ENCODE measurements at places on chromosomes 2 and 18.

DNA sequence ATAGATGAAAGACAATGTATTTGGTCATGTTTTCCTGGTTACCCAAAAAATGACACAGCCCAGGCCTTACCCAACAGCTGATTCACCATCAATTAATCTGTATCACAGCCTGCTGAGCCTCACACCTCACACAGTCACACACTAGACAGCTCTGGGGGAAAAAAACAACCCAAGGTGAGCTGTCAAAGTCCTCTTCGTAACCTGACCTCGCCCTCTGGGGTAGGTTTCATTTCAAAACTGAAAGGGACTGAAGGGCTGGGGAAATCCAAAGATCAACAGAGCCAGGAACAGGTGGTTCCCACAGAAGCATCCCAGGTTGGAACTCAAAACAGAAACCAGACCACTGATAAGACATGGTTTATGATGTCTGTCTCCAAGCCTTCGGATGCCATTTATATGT is 18.2 kb upstream of the PCBP1 start:
- DNase-seq: peak; percentile 42

GRCh38 chr18:7733642-7734041 is 166.5 kb downstream of the PTPRM start:
- no peak for DNase-seq

- no peak for DNase-seq
Observed at GRCh38 chr2:99715956-99716355, 226.1 kb upstream of the REV1 start.

DNA sequence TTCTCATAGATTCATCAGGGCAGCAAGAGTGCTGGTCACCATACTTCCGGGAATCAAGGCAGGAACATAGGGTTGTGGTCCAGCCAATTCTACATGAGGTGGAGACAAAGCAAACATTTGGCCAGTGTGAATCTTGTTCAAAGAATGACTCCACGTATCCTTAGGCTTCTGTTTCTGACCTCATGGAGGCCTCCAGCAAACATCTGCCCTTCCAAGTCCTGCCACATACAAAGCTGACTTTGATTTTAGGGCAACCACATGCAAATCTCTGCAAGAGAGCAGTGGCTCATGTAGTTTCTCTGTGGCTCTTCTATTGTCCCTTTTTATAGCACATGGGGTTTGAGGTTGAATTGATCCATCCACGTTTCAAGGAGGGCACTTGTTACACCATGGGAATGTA is 132.1 kb upstream of the MMADHC start:
- no peak for DNase-seq

DNA sequence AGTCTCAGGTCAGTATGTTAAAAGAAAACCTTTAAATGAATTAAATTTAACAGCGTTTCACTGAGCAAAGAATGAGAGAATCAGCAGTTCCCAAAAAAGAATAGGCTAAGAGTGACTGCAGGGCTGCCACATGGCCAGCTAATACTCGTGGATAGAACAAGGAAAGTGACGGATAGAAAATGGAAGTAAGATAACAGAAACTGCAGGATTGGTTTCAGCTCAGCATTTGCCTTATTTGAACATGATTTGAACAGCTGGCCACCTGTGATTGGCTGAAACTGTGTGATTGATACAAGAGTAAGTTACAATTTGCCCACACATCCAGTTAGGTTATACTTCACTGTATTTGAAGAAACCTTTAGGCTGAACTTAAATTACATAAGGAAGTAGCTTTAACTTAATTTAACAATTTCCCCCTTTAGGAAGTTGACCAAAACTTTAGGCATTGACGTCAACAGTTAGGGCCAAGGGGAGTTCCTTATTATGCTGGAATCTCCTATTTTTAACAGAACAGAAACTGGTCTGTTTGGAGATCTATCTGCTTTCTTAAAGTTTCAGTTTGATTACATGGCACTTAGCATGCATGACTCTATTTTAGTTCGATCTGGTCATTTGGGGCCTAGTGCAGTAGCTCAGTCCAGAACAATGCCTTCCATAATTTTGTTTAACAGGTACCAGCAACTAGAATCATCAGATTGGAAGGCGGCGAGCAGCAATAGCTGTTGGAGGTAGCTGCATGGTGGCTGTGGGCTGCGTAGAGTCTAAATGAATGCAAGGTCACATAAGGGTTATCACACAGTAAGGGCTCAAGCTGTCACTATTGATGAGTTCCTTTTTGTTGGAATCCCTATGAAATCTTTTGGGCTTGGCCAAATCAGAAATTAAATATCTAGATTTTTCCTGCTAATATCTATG is 143.4 kb downstream of the TRIM43 start:
- DNase-seq: no peak

- DNase-seq: no peak
Observed at GRCh38 chr2:99933894-99934650, 208.3 kb downstream of the AFF3 start.

DNA sequence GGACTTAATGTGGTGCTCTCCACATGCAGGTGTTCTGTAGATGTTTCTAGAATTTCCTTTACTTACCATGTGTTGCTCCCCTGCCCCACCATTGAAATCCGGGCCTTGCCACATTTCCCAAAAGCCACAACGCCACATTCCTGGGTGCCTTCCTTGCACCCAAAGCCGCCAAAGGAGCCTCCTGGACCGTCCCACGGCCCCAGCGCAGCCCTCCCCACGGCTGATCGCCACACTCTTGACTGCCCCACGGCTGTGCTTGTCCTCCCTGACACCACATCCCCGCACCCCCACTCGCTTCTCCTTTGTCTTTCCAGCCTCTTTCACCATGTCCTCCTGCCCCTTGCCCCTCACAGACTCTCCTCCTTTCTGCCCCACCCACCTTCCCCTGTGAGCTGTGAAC is 40.2 kb upstream of the CHMP1B start:
- no peak for DNase-seq

DNA sequence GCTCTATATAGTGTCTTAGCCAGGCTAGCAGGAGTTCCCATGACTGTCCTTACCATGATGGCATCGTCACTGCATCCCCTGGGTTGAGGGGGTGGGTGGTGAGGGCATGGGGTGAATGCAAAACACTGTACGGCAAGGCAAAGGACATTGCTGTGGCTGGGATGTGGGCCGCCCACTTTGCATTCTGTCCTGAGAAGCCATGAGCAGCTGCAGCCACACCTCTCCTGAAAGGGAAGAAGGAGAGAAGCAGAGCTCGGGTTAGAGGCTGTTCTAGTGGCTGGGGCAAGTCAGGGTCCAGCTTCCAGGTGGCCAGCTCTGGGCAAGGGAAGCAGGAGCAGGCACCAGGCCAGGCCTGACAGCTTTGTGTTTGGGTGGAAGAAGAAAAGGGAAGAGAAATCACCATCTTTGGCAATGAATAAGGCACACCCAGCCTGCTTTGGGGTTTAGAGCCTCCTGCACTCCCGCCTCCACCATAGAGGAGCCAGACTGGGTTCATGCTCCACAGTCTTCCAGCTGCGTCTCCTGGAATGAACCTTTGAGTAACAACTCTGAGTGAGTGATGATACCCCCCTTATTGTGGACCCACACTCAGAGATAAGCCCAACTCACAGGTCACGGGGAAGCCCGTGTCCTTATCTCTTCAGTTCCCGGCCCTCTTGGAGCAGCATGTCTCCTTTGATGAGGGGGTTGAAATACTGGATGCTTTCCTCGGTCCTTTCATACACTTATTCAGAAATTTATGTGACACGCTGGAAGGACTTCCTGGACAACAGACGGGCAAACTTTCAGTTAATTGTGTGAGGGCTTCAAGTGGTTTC is 63.4 kb downstream of the INPP4A start:
- DNase-seq: no peak

GRCh38 chr18:46343931-46344372 is 239.8 kb downstream of the HAUS1 start:
- no peak for DNase-seq

DNA sequence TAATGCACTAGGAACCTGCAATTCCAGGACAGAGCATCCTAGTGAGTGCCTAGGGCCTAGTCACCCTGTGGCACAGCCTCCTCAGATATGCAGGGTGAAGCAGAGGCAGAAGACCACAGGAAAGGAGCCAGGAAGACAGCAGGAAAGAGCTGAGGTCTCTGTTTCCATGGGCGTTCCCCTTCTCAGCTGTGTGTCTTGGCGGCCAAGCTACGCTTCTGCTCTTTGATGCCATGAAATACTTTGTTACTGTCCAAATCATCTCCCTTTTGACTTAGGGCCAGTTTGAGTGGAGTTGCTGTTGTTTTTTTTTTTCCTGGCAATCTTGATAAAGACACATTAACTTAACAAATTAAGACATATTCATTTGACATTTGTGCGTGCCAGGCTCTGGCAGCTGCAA is 67.3 kb downstream of the APOB start:
- DNase-seq: no peak

DNA sequence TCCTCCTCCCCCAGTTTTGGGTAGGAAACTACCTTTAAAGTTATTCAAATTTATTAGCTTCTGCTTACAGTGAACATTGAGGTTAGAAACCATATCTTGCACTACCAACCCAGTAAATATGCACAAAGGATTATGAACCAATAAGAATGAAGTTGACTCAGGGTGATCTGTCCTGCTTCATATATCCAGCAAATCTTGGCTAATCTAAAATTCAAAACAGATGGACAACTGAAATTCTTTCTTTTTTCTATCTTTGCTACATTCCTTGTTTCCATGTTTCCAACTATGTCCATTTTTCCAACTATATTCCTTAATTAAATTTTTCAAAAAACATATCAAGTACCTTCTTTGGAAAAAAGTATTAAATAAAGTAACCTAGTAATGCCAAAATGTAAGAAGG is 149.3 kb downstream of the FAM124B start:
- no peak for DNase-seq

- no peak for DNase-seq
Observed at GRCh38 chr18:48475635-48476549, 62.9 kb upstream of the CTIF start.

DNA sequence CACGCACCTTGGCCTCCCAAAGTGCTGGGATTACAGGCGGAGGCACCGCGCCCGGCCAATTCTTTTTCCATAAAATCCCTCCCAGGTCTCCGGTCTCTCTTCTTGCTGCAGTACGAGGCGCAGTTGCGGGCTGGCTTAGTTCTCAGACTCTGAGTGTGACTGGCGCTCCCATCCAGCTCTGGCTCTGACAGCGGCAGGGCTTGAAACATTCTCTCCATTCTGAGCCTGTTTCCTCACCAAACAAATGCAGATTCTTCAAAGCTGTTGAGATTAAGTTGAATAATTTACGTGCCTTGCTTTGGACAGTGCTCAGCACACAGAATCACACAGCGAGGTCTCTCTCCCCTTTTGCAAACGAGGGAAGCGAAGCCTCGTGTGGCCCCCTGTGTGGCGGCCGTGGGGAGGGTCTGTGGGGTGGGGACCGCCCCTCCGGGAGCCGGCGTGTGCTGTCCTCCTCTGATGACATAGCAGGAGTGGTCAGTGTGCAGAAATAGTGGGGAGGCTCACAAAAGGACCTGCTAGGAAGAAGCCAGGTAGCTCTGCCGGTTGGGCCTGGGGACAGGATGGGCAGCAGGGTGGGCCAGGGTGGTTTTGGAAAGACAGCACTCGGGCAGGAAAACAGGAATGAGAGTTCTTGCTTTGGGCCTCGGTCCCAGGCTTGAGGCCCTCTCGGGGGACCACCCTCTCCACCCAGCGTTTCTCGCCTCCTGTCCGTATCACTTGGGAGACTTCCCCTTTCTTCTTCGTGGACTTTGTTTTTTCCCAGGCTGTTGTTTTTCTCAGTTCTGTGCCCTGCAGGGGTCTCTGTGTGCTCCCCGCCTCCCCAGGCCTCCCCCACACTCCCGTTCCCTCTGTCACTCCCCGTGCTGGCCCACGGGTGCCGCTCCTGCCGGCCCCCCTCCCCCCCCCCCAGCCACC is 75.0 kb downstream of the KCNG2 start:
- no peak for DNase-seq

DNA sequence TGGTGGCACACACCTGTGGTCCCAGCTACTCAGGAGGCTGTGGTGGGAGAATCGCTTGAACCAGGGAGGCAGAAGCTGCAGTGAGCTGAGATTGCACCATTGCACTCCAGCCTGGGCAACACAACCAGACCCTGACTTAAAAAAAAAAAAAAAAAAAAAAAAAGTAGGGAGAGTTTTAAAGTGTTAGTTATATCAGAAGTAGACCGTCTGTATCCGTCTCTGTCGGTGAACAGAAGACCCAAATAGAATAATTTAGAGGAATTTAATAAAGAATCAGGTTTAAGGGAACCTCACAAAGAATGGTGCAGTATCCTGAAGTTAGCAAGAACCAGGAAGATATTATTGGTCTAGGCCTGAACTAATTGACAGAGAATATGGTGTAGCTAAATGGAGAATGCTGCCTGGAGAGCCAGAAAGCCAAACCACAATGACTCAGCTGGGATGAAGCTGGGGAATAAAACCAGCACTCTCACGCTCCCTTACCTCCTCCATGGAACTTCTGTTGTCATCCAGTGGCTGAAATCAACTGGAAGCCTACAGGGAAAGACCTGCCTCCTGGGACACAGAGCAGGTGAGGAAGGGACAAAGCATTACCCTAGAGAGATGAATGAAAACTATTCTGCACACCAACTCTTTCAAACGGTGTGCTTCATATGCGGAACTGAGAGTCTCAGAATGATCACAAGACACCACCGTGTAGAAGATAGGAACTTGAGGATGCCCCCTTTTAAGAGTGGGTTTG is 39.1 kb upstream of the PLEKHM3 start:
- DNase-seq: no peak

- DNase-seq: no peak
Observed at GRCh38 chr2:114543236-114543766, 100.9 kb downstream of the DPP10 start.

DNA sequence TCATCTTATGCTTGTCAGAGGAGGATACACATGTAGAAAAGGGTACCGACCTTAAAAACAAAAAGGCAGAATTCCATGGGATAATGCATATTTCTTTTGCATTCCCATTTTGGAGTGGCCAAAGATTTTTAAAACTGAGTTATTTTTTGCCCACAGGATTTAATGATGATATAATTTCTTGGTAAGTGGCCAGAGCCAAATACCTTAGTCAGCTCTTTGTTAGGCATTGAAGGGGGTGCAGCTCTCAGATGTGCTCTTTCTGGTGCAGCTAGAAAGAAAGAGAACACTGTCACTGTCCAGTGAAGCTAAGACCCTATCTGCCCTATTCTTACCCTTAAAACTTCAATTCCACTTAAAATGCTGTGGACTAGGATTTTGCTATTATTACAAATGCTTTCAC is 10.8 kb downstream of the COQ10B start:
- no peak for DNase-seq

GRCh38 chr2:84052043-84052442 is 407.0 kb downstream of the SUCLG1 start:
- no peak for DNase-seq

GRCh38 chr18:68041327-68041726 is 524.8 kb upstream of the DSEL start:
- no peak for DNase-seq

DNA sequence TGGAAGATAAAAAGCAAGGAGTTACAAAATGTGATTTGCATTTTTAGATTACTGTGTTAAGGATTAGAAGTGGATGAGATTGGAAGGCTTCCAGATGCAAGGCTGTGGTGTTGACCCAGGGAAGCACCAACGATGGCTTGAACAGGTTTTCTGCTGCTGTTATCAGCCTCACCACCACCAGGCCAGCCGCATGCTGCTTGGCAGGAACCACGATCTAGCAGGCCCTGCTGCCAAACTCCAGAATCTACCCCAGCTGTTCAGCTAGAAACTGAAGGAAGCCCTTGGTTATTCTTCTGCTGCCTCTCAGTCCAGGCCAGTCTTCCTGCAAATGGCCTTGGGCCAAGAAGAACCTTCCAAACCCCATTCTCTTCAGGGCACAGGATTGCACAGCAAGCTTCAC is 133.9 kb downstream of the MTCL1 start:
- no peak for DNase-seq

GRCh38 chr2:16746833-16747232 is 81.2 kb upstream of the CYRIA start:
- no peak for DNase-seq

- DNase-seq: no peak
Observed at GRCh38 chr2:64262071-64262470, 117.9 kb upstream of the PELI1 start.

GRCh38 chr2:64008434-64009009 is 10.7 kb downstream of the VPS54 start:
- DNase-seq: no peak

Data from stimulated activated CD8-positive, alpha-beta memory T cell treated with anti-CD3 and anti-CD28 coated beads, Interleukin-12 subunit alpha, Interleukin-12 subunit beta, amount 100 ng/mL, for 4 hours (primary cell).